ENCODE measurements at places on chromosomes 11 and 22. TPM values are rescaled to one million over a fixed set of nuclear protein-coding genes. Genes with fewer than 3 reads are reported as not detected.

Gene CTSF
- total RNA-seq: 34.6 TPM

Gene KCNJ11
- 11.0 TPM for total RNA-seq

Gene MS4A7
- total RNA-seq: 1.2 TPM

Gene APOBEC3F
- total RNA-seq: 0.82 TPM

Gene TMA7B
- not detected for total RNA-seq

Gene LMO2
- total RNA-seq: 17.1 TPM

DNA sequence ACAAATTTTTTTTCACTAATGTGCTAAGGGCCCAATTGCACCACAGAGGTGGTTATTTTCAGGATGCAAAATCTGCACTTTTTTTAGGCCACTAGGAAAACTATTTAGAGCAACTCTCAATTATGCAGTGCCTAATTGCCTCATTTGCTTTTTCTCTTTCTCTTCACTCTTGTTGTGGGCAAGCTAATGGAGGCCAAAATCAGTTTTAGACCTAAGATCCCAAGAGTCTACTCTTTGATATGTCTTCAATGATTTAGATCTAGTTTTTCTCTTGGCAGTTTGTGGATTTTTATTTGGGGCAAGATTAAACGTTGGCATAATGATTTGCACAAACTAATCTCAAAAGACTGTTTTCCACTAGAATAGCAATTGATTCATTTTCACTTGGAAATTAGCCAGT lies 1996.9 kb downstream of the LRRC4C start:
- no peak for DNase-seq

DNA sequence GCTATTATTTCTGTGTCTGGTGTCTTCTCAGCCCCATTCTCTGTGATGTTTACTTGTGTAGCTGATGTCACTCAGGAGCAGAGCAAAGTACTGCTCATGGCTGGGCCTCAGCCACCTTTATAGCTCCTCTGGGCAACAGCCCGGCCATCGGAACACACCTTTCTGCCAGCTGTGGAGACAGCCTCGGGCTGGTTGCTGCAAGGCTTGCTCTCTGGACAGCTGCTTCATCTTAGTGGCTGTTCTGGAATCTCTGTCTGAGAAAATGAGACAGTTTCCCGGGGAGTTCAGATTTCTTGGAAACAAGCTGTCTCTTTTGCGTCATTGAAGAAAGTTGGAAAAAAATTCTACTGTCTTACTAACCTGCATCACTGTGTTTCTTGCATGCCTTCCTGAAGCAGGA lies 20.0 kb downstream of the THY1 start:
- DNase-seq: no peak

- DNase-seq: no peak
Observed at GRCh38 chr11:84292006-84292405, 1005.8 kb upstream of the CCDC90B start.

DNA sequence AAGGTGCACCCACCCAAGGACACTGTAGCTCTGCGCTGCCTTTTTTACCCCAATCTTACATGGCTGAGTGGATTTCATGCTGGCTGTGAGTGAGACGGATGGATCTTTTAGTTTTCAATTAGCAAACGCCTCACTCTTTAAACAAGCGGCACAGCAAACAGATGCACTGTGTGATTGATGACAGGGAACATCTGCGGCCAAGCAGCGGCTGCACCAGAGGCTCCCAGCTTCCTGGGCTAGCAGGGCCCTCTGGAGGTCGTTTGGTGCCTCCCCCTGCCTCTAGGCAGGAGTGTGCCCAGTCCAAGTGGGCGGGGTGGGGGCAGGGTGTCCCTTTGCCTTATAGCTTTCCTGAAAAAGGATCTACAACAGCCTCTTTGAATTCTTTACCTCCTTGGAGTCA lies 2.1 kb upstream of the DRD2 start:
- DNase-seq: no peak

DNA sequence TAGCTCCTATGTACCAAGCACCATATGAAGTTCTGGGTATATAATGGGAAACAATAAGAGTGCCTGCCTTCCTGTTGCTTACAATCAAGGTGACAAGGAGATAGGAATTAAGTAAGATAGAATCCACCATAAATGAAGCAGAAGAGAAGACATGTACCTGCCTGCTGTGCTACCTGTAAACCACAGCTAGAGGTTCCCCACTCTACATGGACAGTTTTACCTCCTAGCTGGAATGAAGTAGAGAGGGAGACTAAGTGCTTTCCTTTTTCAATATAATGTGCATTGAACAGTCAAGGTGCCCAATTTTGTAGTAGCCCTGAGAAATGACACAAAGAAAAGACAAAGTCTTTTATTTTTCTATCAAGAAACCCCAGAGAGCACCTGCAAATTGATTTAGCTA lies 984.6 kb downstream of the DLG2 start:
- no peak for DNase-seq

DNA sequence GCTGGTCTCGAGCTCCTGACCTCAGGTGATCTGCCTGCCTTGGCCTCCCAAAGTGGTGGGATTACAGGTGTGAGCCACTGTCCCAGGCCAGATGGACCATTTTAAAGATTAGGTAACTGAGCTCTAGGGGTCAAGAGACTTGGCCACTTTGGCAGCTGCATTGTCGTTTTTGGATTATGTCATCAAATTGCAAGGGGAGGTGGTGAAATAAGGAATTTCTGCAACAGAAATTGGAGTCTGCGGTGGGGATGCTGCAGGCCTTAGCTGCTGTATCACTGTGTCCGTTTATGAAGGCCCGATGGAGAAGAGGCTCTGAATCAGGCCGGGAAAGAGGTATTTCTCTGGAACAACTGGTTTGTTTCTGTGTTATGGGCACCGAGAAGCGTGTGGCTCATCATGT lies 34.6 kb downstream of the PTPRJ start:
- DNase-seq: no peak

- DNase-seq: no peak
Observed at GRCh38 chr11:128835741-128836430, 31.2 kb downstream of the KCNJ1 start.
